ENCODE measurements at places on chromosomes 2 and 18. TPM values are rescaled to one million over a fixed set of nuclear protein-coding genes. Genes with fewer than 3 reads are reported as not detected.

Gene IL18RAP
- total RNA-seq: not detected

Gene PLEKHB2
- 72.6 TPM for total RNA-seq

Gene RNU2-63P
- total RNA-seq: under 0.01 TPM

Gene CXCR2
- not detected for total RNA-seq

Gene SMYD1
- not detected for total RNA-seq

Gene ARHGAP15
- 0.49 TPM for total RNA-seq

Gene NGEF
- 2.1 TPM for total RNA-seq

Gene ZNF521
- total RNA-seq: 94.4 TPM

Gene MYO3B
- 0.24 TPM for total RNA-seq

Gene FSIP2
- total RNA-seq: 0.65 TPM

Gene CRYGD
- total RNA-seq: not detected

Gene PCARE
- total RNA-seq: not detected

Gene UCN
- total RNA-seq: 0.85 TPM

Gene CHRND
- total RNA-seq: not detected

Gene LIPG
- total RNA-seq: 0.24 TPM

Gene SERPINB4
- not detected for total RNA-seq

Gene ATP8B1
- total RNA-seq: 52.8 TPM

Gene PHOSPHO2
- 3.5 TPM for total RNA-seq

Gene MXD1
- total RNA-seq: 4.7 TPM

Gene GAL3ST2
- not detected for total RNA-seq

Gene SH2D6
- not detected for total RNA-seq

Gene MC2R
- total RNA-seq: not detected

Gene HYCC2
- 15.9 TPM for total RNA-seq

Gene OTOS
- not detected for total RNA-seq

Gene OTX1
- total RNA-seq: 0.49 TPM

Gene GCG
- not detected for total RNA-seq

Gene DCAF17
- total RNA-seq: 27.6 TPM

Gene GYPC
- total RNA-seq: 120 TPM

Gene C2orf69
- total RNA-seq: 13.8 TPM

Gene PTPRN
- 0.36 TPM for total RNA-seq

Gene ALPP
- total RNA-seq: not detected

Gene IL36A
- total RNA-seq: not detected

Gene GPR45
- total RNA-seq: not detected

Gene ANKRD44
- 30.5 TPM for total RNA-seq

Gene STK17B
- total RNA-seq: 53.8 TPM

Gene SLC16A14
- under 0.01 TPM for total RNA-seq

Gene LTBP1
- total RNA-seq: 576 TPM

Gene NYAP2
- total RNA-seq: not detected

Gene CREB1
- total RNA-seq: 75.3 TPM

Gene CNDP1
- not detected for total RNA-seq

Gene DRC1
- total RNA-seq: 0.24 TPM

Gene GBX2
- not detected for total RNA-seq

Gene MOGAT1
- not detected for total RNA-seq

Gene LRRFIP1
- total RNA-seq: 56.5 TPM

Gene AGXT
- not detected for total RNA-seq

Gene POTEJ
- total RNA-seq: not detected

Gene UBE2F
- total RNA-seq: 43.7 TPM

Gene GKN2
- total RNA-seq: not detected

Gene RAB27B
- total RNA-seq: 3.7 TPM

Gene PSTPIP2
- total RNA-seq: 3.9 TPM
